ENCODE measurements at places on chromosomes 13 and 19. TPM values are rescaled to one million over a fixed set of nuclear protein-coding genes. Genes with fewer than 3 reads are reported as not detected.

GRCh38 chr19:1232652-1233072 is 5.1 kb downstream of the CBARP start:
- peak; percentile 65 for DNase-seq
- H3K36me3 ChIP-seq, result no peaks in the 10 kb centered on the region
- H3K27me3 ChIP-seq, result no peaks in the 10 kb centered on the region
- no peak overlapping the region for H3K4me3 ChIP-seq

PSG11 gene
- not detected for total RNA-seq

ZNF784 gene
- total RNA-seq, result 9.6 TPM

GRCh38 chr13:112729408-112729807 is 39.6 kb downstream of the ATP11A start:
- H3K4me1 ChIP-seq, result peaks cover 44% of the 10 kb centered on the region
- no peak overlapping the region for H3K27ac ChIP-seq
- no peaks in the 10 kb centered on the region for H3K36me3 ChIP-seq
- H3K4me3 ChIP-seq, result no peak overlapping the region
- no peak for DNase-seq
- no peaks in the 10 kb centered on the region for H3K27me3 ChIP-seq

GJB2 gene
- 0.78 TPM for total RNA-seq

- H3K27me3 ChIP-seq, result no peaks in the 10 kb centered on the region
- H3K27ac ChIP-seq, result no peak overlapping the region
- H3K4me3 ChIP-seq, result no peak overlapping the region
- no peaks in the 10 kb centered on the region for H3K4me1 ChIP-seq
- H3K36me3 ChIP-seq, result peaks cover 39% of the 10 kb centered on the region
Measured at GRCh38 chr19:1424192-1424955, 13.8 kb upstream of the RPS15 start.

DNA sequence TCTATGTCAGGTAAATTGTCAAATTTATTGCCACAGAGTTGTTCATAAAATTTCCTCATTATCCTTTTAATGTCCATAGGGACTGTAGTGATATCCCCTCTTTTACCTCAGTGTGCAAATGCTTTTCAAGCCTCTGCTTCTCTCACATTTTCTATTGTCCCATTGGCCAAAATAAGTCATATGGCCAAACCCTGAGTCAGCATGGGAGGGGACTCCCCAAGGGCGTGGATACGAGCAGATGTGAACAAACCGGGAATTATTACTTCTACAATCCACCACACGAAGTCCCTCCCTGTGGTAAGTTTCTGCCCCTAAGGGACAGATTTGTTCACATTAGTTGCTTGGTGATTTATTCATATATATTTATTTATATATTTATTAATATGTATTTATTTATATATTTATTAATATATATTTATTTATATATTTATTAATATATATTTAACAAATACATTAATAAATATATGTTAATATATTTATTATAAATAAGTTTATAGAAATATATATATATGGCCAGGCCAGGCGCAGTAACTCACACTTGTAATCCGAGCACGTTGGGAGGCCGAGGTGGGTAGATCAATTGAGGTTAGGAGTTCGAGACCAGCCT is 20.1 kb upstream of the CAMSAP3 start:
- no peak overlapping the region for H3K27ac ChIP-seq
- DNase-seq, result peak; percentile 13
- H3K36me3 ChIP-seq, result no peaks in the 10 kb centered on the region
- H3K27me3 ChIP-seq, result no peaks in the 10 kb centered on the region
- H3K4me1 ChIP-seq, result no peaks in the 10 kb centered on the region
- H3K4me3 ChIP-seq, result no peak overlapping the region

DNA sequence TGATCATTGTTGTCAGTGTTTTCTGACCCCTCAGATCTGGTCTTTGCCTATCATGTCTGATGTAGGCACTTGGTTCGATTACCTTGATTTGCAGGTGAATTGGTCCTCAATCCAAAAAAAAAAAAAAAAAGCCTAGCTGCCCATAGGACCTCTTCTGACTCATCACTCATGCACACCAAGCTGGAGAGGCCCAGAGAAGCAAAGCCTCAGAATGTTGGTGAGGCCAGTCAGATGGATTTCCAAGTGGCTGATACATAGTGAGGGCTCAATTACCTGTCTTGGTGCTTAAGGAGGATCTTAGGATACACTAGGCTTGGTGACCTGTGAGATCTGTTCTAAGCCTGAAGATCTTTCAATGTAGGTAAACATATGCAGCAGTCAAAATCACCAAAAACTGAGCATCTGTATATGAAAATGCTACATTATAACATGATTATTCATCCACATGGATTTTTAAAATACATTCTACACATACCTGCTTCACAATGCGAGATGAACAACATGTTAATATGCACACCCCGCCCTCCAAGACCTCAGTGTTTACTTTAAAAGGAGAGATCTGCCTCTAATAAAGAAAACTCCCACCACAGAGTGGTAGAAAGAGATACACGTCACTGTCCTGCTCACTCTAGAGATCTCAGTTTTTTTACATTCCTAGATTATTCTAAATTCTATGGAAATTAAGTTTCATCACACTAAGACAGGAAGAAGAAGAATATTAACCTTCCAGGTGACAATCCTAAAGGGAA is 79.9 kb upstream of the RAP2A start:
- H3K4me3 ChIP-seq, result no peak overlapping the region
- H3K36me3 ChIP-seq, result peaks cover 8% of the 10 kb centered on the region
- no peaks in the 10 kb centered on the region for H3K27me3 ChIP-seq
- DNase-seq, result no peak
- H3K27ac ChIP-seq, result no peak overlapping the region
- H3K4me1 ChIP-seq, result peaks cover 6% of the 10 kb centered on the region

- no peaks in the 10 kb centered on the region for H3K36me3 ChIP-seq
- no peak overlapping the region for H3K27ac ChIP-seq
Measured at GRCh38 chr13:97944396-97945029, 9.0 kb upstream of the IPO5 start.

FBXL3 gene
- 25.4 TPM for total RNA-seq

SAMD1 gene
- total RNA-seq, result 22.1 TPM

DNA sequence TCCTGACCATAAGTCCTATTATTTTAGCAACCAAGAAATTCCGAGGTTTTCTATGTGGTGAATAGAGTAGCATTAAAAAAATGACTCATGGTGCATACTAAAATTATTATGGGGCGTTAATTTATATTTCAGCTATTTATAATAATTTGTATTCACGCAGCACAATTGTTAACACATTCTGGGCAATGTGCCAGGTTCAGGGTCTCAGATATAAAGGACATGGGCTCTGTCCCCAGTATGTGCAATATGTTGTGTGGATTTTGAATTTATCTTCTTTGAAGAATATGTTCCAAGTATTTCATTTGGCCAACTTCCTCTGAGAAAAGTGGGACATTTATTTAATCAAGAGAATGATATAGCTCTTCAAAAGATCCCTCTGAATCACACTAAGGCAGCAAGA is 1434.7 kb upstream of the PRR20A start:
- no peaks in the 10 kb centered on the region for H3K27me3 ChIP-seq
- no peak overlapping the region for H3K27ac ChIP-seq
- H3K36me3 ChIP-seq, result no peaks in the 10 kb centered on the region
- no peak overlapping the region for H3K4me3 ChIP-seq

DNA sequence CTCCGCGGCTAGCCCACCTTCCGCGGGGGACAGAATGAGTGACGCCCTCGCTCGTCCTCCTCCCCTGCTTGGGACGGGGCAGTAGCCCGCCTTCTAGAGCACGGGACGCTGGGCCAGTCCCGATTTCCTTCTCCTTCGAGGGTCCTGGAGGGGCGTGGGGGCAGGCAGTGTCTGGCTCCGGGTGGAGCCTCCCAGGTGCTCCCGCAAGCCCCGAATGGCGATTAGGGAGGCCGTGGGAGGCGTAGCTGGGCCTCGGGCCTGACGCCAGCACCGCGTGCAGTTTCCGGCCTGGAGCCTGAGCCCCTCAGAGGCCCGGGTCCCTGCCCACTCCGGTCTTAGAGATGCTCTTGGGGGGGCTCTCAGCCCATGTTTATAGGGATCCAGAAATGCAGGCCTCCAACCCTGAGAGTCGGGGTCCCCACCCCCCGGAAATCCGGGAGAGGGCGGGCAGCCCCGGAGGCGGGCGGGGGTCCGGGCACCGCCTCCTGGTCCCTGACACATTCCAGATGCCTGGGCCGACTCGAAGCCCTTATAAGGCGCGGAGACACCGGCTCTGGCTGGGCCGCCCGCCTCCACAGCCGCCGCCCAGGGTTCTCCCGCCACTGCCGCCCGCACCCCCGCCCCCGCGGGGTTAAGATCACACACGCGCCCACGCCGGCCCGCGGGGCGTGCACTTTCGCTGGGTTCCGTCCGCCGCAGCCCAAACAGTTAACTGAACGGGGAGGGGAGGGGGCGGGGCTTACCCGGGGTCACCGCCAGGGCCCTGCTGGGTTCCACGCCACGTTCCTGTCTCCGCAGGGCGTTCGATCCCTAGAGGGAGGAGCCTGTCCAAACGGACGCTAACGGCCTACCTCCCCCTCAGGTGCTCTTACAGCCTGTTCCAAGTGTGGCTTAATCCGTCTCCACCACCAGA is 1.5 kb downstream of the MYADM start:
- H3K4me1 ChIP-seq, result peaks cover 50% of the 10 kb centered on the region
- peaks cover 9% of the 10 kb centered on the region for H3K36me3 ChIP-seq
- no peaks in the 10 kb centered on the region for H3K27me3 ChIP-seq
- DNase-seq, result peak; percentile 89
- H3K27ac ChIP-seq, result peak overlapping the region; percentile 78

Measured in body of pancreas (tissue), 4 donors.